ENCODE measurements at places on chromosomes 1 and 21.

- no peak for DNase-seq
These were observed 11.1 kb downstream of the EFCAB7 start for GRCh38 chr1:63534406-63534805.

GRCh38 chr21:21247424-21247823, 249.2 kb downstream of the NCAM2 start:
- no peak for DNase-seq

- no peak for DNase-seq
These were observed 6.6 kb downstream of the NID1 start for GRCh38 chr1:236058141-236058934.

DNA sequence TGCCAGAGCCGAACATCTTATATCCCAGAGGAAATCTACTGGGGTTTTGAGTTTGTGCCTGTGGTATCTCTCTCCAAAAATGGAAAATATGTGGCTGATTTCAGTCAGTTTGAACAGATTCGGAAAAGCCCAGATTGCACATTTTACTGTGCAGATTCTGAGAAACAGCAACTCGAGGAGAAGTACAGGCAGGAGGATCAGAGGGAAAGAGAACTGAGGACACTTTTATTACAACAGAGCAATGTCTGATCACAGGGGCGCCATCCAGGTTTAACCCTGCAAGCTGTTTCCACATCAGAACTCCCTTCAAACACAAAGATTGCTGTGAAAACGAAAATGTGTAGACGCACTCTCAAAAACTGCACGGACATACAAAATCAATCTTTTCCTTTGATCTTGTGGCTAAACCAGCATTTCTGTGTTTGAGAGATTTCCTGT, 43.4 kb downstream of the KCNJ15 start:
- no peak for DNase-seq

DNA sequence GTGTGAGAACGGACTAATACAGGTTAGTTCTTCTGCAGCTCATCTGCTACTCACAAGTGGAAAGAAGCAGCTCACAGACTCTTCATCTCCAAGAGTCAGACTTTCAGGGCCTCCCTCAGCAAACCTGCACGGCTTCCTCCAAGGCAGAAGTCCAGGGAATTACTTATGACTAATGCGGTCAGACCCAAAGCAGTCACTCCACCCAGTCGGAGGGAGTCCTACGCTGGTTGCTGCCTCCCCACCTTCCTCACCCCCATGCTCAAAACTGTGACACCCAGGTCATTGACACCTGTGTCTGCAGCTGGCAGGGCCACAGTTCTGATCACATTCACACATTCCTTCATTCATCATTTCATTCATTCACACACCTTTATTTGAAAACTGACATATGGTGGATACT, 38.4 kb upstream of the PRDM2 start:
- DNase-seq, result no peak

Data from activated CD8-positive, alpha-beta memory T cell treated with anti-CD3 and anti-CD28 coated beads for 4 hours (primary cell).